Activated CD4-positive, alpha-beta T cell treated with anti-CD3 and anti-CD28 coated beads, Interleukin-2, amount 50 U/mL, for 24 hours (primary cell): ENCODE measurements at places on chromosomes 12 and 14.

- no peak for DNase-seq
These were observed 1.1 kb downstream of the KMT5A start for GRCh38 chr12:123384994-123385376.

DNA sequence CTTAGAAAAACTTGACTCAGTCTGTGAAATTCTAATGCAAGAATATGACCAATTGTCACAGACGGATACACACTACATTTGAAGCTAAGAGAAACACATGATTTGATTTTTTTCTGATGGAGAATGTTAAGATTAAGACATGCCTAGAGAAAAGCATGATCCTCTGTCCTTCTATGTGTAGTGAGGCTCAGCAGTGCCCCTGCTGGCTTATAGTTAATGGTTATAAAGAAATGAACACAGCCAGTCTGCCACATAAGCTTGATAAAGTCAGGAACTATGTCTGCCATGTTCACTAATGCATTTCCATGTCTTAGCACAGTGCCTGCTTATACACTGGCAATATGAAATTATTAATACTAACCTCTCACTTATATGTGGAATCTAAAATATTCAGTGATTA, 168.1 kb upstream of the DAAM1 start:
- no peak for DNase-seq

GRCh38 chr14:85451421-85451820, 78.5 kb upstream of the FLRT2 start:
- no peak for DNase-seq

GRCh38 chr12:132522592-132523380, 32.8 kb downstream of the FBRSL1 start:
- no peak for DNase-seq

DNA sequence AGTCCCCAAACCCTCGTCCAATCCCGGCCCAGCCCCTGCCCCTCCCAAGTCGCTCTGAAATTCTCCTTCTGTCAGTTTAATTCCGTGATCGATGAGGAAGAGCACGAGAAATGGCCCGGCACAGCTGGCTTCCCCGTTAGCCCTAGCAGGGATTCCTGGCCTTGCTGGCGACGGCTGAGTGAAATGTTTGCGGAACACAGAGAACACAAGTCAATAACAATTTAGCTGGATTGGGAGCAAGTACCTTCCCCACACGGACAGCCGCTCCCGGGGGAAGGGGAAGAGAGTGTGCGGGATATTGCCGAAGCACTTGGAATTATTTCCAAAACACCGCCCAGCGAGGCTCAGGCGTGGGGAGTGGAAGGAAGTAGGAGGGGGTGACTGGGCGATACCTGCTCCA, 134.6 kb downstream of the RBM19 start:
- no peak for DNase-seq

DNA sequence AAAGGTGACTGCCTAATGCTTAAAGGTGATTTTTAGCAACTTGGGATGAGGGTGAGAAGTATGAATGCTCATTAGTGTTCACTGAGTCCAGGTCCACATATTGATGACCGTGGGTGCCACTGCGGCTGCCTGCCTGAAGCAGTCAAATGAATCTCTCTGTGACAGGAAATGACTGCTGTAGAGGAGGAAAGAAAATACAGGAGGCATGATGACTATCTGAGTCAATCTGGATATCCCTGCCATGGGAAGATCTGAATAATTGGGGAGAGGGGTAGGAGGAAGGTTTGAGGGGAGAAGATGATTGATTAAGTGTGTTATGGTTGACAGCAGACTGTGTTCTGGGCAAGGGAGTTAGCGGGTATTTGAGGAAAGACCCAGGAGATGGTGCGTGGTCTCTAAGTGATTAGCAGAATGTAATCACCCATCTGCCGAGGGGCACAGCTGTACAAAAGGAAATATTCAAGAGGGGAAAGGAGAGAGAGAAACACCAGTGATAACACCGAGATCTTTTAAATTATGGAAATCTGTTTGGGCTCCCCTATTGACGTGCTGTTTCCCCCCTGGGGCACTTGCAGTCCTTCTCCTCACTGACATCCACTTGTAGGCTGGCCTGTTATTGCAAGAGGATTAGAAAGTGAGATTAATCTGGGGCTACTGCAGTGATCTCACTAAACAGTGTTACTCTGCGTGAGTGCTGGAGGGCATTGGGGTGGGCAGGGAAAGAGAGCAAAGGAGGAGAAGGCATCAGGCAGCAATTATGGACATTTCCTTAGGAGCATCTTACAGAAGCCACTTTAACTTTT, 97.7 kb downstream of the AKAP6 start:
- DNase-seq, result no peak

DNA sequence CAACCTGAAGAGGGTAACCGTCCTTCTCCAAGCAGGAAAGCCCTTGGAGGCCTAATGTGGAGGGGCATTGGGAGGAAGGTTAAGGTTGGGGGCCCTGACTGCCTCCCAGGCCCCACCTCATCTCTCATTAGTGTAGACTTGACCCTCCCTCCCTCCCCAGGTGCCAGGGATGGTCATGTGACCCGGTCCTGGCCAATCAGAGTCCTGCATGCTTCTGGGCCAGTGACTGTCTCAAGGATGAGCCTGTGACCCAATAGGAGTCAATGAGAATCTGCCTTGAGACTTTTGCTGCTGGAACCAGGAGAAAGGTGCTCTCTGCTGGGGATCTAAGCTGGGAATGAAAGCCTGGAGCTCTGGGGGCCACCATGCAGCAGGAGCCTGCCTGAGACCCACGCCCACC, 70.8 kb downstream of the NCOR2 start:
- no peak for DNase-seq
